ENCODE measurements at places on chromosomes 3 and 15. TPM values are rescaled to one million over a fixed set of nuclear protein-coding genes. Genes with fewer than 3 reads are reported as not detected.

The PLCH1 gene
- total RNA-seq, result 0.51 TPM

The PAK2 gene
- total RNA-seq, result 55.2 TPM

The EPHA6 gene
- total RNA-seq, result not detected

GRCh38 chr15:101498717-101499480 lies 9.4 kb upstream of the PCSK6 start:
- DNase-seq, result no peak

DNA sequence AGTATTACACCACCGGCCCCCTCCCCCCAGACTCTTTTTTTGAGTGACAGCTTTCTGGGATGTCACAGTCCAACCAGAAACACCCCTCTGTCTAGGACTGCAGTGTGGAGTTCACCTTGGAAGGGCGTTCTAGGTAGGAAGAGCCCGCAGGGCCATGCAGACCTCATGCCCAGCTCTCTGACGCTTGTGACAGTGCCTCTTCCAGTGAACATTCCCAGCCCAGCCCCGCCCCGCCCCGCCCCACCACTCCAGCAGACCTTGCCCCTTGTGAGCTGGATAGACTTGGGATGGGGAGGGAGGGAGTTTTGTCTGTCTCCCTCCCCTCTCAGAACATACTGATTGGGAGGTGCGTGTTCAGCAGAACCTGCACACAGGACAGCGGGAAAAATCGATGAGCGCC lies 63.6 kb downstream of the AAGAB start:
- DNase-seq, result no peak

DNA sequence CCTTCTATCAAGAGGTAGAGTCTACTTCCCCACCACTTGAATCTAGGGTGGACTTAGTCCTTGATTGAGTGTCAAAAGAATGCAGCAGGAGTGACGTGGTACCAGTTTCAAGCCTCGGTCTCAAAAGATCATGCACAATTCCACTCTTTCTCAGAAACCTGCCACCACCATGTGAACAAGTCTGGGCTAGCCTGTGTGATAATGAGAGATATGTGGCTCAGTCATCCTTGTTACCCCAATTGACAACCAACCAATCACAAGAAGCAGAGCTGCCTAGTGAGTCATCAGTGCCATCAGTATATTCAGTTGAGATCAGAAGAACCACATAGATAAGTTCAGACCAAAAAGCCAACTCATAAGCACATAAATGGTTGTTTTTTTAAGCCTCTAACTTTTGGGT lies 374.5 kb downstream of the IL20RB start:
- no peak for DNase-seq

Data from heart right ventricle (tissue), 16 donors.